GM12878 (cell line): ENCODE measurements at places on chromosomes 4 and X. TPM values are rescaled to one million over a fixed set of nuclear protein-coding genes. Genes with fewer than 3 reads are reported as not detected.

The CXCL6 gene
- polyA plus RNA-seq: not detected in 2 replicates

The HEPH gene
- polyA plus RNA-seq: 0.56 and 0.90 TPM in 2 replicates

The SYP gene
- polyA plus RNA-seq: 0.77 and 1.1 TPM in 2 replicates

DNA sequence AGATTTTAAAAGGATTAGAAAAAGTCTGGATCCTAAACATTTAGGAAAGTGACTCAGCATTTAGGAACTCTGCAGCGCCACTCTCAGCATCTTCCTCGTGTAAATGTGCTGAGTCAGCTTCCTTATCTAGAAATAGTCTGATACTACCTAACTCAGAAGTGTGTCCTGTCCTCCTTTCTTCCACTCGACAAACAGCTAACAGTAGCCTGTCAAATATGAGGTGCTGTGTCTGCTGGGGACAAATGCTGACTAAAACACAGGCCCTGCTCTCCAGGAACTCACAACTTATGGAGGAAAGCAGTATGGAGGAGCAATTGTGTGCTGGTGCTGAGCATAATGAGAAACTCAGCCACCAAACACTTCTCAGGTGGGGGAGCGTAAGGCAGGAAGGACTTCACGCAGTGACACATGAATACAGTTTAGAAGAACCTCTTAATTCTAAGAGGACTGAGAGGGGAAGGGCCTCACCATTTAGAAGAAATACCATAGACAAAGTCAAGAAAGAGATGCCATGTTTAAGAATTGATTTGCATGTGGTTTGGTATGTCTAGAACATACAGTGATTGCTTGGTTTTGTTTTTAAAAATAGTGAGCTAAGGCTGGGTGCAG is 125.3 kb downstream of the SOWAHB start:
- no peaks in the 10 kb centered on the region for H3K27me3 ChIP-seq
- H3K4me3 ChIP-seq: no peak overlapping the region
- peak overlapping the region; percentile 84 for H3K27ac ChIP-seq
- peak; percentile 28 for DNase-seq
- no peaks in the 10 kb centered on the region for H3K36me3 ChIP-seq
- H3K4me1 ChIP-seq: peaks cover 18% of the 10 kb centered on the region

The HSFX4 gene
- polyA plus RNA-seq: 0.15 and 0.21 TPM in 2 replicates

DNA sequence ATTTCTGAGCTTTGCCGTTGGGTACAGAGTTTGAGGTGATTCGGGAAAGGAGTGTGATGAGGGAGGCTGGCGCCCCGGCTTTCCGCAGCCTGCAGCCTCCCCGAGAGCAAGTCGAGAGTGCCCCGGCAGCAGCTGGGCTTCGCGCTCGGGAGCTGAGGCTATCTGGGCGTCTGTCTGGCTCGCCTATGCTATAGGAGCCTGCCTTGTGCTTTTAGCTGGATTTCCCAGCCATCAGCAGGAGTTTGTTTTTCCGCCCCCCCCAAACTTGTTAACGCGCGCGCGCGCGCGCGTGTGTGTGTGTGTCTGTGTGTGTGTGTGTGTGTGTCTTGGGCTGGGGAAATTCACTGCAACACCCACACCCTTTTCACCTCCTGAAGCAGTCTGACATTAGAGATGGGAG is 765 bp upstream of the DGKK start:
- no peak overlapping the region for H3K4me3 ChIP-seq
- H3K27ac ChIP-seq: no peak overlapping the region
- no peaks in the 10 kb centered on the region for H3K27me3 ChIP-seq
- H3K36me3 ChIP-seq: no peaks in the 10 kb centered on the region

GRCh38 chrX:10377427-10377826 is 220.7 kb downstream of the CLCN4 start:
- no peaks in the 10 kb centered on the region for H3K4me1 ChIP-seq
- no peak overlapping the region for H3K27ac ChIP-seq
- no peaks in the 10 kb centered on the region for H3K36me3 ChIP-seq
- no peak for DNase-seq
- H3K27me3 ChIP-seq: no peaks in the 10 kb centered on the region
- no peak overlapping the region for H3K4me3 ChIP-seq

- no peaks in the 10 kb centered on the region for H3K36me3 ChIP-seq
- no peaks in the 10 kb centered on the region for H3K4me1 ChIP-seq
- no peak overlapping the region for H3K4me3 ChIP-seq
- DNase-seq: no peak
Observed at GRCh38 chr4:8771666-8772065, 100.0 kb downstream of the HMX1 start.

DNA sequence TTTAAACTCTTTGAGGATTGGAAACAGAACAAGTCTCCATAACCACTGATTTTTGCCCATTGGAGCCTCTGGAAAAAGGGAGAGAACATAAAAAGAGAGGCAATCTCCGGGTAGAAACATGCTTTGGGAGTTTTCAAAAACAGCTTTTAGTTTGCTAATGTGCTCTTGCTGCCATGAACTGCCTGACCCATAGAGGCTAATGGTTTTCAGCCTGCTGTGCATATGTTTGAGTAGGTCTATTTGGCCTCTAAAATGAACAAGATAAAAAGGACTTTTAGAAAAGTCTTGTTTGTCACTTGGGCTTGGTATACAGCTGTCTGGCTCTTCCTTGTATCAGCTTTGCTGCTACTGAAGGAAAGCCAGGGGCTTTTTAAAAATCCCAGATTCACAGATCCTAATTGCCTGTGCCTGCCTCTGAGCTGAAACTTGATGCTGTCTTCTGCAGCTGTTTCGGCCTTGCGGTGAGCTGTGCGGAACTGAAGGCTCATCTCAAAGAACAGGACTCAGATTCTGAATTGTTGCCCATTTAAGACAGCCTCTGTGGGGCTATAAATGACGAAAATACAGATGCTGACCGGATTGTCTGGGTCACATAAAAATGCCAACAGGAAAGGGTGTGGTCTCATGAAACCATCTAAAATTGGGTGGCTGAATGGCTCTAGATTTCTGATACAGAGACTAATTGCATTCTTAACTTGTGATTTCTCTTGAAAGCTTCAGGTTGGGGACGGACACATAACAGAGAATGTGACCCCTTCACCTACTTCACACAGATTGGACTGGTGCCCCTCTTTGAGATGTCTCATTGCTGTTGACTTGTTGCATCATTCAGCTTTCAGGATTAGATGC is 18.4 kb upstream of the ZNF41 start:
- no peaks in the 10 kb centered on the region for H3K27me3 ChIP-seq
- no peak for DNase-seq
- H3K27ac ChIP-seq: no peak overlapping the region
- no peaks in the 10 kb centered on the region for H3K4me1 ChIP-seq
- no peaks in the 10 kb centered on the region for H3K36me3 ChIP-seq
- H3K4me3 ChIP-seq: no peak overlapping the region

DNA sequence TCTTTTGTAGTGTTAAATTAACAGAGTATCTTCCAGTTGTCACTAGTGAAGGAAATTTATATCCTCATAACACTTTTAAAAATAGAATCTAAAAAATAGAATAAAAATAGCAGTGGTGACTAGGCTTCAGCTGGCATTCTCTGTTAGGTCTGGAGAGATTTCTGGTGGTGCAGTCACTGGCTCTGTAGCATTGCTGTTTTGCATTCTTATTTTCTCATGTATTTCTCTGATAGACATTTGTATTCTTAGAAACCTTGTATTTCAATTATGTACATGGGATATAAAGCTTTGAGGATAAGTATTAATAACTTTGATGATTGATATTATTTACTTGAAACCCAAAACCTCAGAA is 87.6 kb downstream of the TMEM131L start:
- peaks cover 36% of the 10 kb centered on the region for H3K36me3 ChIP-seq
- H3K27me3 ChIP-seq: no peaks in the 10 kb centered on the region
- H3K4me1 ChIP-seq: no peaks in the 10 kb centered on the region
- no peak for DNase-seq
- no peak overlapping the region for H3K27ac ChIP-seq
